Activated T-cell treated with anti-CD3 and anti-CD28 coated beads, Interleukin-2, amount 50 U/mL, for 72 hours (primary cell): ENCODE measurements at places on chromosomes 4 and X. TPM values are rescaled to one million over a fixed set of nuclear protein-coding genes. Genes with fewer than 3 reads are reported as not detected.

DNA sequence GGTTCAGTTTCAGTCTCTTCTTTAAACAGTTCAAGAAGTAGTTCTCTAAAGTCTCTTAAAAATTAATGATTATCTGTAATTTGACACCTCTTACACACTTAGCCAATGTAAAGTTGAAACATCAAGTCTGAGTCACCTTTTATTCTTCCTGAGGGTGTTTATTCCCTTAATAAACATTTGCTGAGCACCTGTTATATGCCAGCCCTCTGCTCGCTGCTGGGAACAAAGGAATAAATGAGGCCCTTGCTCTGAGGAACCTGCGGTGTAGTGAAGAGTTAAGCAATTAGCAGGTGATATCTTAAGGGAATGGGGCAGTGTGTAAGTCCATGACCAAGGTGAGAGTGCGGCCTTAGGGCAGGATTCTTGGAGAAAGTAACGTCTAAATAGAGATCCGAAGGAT lies 5.2 kb upstream of the NDNF start:
- no peak for DNase-seq

- no peak for DNase-seq
Observed at GRCh38 chrX:65642914-65643491, 24.5 kb upstream of the MSN start.

DNA sequence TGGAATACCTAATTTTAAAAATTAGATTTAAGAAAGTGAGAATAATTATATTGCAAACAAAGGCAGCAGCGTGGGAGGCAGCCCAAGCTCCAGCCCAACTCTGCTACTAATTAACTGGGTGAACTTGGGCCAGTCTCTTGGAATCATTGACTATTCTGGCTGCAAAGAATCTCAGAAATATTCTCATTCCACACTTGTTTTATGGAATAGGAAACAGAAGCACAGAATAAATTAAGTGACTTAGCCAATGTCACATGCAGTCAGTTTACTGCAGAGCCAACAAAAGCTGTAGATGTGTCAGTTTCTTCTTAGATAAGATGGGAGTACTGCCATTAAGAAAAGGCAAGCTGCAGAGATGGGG lies 132.6 kb upstream of the FAM9B start:
- DNase-seq: no peak

GRCh38 chrX:28177202-28177601 lies 196.0 kb upstream of the DCAF8L1 start:
- peak; percentile 0 for DNase-seq

DNA sequence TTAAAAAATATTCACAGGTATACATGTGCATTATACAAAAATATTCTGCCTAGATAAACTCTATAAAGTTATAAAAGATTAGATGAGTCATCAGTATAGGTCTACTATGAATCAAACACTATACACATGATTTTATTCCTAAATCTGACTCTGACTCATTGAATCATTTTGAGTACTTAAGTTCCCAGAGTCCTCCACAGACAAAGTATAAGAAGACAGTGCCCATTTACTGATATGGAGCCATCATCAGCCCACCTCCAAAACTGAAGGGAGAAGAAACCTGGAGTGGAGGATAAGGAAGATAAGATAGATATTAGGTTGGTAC lies 28.7 kb upstream of the ANTXR2 start:
- DNase-seq: no peak

GRCh38 chr4:85005865-85006377 lies 39.4 kb upstream of the WDFY3 start:
- DNase-seq: no peak

- no peak for DNase-seq
Observed at GRCh38 chr4:162401021-162401420, 237.2 kb upstream of the FSTL5 start.

DNA sequence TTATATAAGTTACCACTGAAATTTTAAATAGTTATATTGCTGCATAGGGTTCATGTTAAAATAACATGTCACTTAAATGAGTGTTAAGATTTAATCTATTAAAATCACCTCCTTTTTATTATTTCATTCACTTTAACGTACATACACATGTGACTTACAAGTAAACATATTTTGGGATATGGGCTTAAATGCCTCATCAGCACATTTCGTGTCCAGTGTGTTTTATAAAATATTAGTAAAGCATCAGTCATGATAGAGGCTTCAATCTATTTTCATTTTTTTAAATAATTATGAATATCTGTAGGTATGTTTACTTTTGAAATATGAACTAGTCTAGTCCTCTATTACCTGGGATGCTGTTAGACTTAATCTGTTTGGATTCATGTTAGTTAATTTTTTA lies 143.6 kb downstream of the NPNT start:
- DNase-seq: no peak

DNA sequence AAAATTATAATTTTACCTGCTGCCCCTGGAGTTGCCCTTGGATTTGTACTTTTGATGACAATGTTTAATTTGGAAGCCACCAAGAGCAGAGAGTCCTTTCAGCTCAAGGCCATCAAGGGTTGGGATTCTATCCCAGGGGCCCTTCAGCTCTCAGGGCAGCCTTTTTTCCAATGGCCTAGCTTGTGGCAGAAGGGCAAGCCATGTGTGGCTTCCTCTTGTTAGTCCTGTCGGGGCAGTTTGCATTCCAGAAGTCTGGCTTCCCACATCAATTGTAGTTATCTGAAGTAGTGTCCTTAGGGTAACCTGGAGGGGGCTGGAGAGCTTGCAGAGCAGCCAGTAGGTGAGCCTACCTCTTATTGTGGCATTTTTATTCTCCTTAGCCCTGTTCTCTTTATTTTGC lies 569.4 kb downstream of the TRAM1L1 start:
- DNase-seq: no peak

DNA sequence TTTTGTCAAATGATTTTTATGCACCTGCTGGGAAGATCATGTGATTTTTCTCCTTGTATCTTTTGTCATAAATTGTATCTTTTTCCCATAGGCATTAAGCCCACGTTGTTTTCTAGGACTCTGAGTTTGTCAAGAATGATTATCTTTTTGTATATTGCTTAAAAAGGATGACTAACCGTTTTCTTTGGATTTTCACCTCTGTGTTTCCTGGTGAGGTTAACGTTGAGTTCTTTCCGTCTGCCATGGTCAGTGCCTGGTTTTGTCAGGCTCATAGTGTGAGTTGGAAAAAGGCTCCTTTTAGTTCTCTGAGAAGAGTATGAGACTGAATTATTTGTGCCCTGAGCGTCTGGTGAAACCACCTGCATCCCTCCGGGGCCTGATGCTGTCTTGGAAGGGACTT lies 21.9 kb downstream of the PCGF3 start:
- DNase-seq: no peak

DNA sequence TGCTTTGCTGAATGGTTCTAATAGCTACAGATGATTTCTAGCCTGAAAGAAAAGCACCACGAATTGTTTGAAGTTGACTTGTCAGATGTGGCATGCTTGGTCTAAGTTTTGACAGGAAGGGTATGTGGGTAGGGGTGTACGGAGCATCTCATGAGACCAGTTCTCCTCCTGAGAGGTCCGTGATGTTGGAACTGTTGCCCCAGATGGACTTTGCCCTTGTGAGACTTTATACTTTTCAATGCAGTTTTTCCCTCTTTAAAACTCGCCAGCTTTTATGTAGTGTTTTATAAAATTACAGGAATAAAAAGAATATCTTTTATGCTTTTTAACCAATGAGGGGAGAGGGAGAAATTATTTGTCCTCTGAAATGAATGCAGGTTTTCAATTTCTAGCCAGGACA lies 16.6 kb upstream of the XG start:
- no peak for DNase-seq

DNA sequence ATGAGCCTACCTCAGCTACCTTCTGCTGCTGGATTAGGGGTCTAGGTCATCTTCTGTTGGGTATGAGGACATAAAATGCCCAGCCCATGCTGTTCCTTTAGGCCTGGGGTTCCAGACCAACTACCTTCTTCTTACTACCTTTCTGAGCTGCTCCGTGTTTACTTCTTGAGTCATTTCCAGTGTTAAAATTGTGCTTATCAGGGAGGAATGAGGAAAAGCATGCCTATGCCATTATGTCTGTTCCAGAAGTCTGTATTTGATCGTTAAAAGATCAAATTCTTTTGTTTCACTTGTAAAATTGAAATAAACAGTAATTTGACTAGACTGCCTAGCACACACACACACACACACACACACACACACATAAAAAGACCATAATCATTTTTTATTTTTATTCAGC lies 1912.7 kb upstream of the TENM3 start:
- no peak for DNase-seq

- DNase-seq: no peak
Observed at GRCh38 chr4:1411436-1412375, 5.5 kb upstream of the NKX1-1 start.

DNA sequence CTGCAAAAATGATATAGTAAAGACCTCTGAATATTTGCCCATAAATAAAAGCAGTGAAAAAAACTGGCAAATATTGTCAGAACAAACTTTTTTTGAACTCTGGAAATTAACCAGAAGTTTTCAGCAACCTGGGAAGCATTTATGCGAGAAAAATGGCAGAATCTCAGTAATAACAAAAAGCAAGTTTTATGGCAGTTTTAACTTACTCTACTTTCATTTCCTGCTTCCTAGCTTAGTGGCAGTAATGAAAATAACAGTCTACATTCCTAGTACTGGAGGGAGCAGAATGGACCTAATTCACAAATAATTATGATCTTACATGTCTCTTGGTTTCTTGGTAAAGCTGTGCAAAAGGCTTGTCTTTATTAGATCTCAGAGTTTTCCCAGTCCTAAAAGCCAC lies 460.1 kb downstream of the NAF1 start:
- DNase-seq: no peak

DNA sequence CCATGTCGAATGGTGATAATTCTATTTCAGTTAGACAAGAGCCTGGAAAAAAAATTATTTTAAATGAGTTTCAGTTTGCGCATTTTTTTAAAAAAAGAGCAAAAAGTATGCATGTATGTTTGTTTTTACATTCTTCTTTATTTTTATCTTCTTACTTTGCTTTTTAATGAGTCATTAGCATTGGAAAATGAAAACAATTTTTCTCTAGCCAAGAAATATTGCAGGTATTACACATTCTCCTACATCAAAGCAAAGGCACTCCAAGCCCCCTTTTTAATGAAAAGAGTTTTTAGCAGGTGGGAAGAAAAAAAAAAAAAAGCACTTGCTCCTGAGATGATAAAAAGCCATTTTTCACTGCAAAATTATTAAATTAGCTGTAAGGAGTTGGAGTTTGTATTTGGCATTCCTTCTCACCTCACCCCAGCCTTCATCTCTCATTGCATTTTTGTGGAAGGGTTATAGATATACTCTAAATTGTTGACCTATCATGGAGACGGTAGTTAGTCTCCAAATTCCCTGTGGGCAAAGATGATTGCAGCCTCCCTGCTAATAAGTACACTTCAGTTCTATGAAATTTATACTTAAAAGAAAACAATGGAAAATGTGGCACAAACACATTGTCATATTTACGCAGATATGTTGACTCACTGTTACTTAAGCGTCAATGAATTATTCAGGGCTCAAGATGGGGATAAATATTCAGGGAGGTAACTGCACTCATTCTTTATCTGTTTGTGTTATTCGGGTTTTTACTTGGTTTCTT lies 43.8 kb downstream of the PALLD start:
- no peak for DNase-seq

DNA sequence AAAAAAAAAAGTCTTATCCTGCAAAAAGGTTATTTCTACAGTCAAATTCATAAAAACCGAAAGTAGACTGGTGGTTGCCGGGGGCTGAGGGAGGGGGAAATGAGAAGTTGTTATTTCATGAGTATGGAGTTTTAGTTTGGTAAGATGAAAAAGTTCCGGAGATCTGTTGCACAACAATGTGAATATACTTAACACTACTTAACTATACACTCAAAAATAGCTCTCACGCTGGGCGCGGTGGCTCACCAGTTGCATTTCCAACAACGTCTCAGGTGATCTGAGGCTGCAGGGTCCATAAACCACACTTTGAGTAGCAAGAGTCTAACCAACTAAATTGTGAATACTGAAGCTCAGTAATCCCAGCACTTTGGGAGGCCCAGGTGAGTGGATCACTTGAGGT lies 52.4 kb downstream of the ANOS1 start:
- no peak for DNase-seq

DNA sequence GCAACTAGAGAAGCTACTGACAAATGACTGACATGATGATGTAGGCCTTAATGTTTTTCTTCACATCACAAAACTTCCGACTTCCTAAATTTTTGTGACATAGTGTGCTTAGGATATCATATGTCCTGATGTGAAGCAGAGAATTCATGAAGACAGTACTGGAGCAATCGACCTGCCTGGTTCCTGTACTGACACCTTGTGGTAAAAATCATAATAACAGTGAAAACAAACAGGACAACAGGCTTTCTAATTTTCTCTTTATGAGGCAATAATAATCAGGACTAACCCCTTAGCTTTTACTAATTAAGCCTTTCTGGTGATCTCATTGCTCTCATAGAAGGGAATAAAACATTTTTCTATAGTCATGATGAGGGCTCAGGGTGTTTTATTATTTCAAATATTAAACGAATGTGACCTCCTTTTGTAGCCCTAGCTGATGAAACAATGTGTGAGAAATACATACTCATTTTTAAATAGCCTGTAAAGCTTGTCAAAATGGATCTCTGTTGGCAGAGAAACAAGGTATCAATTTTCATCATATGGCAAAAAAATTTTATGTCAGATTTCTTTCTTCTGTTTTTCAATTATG lies 158.4 kb downstream of the TENT5D start:
- no peak for DNase-seq

DNA sequence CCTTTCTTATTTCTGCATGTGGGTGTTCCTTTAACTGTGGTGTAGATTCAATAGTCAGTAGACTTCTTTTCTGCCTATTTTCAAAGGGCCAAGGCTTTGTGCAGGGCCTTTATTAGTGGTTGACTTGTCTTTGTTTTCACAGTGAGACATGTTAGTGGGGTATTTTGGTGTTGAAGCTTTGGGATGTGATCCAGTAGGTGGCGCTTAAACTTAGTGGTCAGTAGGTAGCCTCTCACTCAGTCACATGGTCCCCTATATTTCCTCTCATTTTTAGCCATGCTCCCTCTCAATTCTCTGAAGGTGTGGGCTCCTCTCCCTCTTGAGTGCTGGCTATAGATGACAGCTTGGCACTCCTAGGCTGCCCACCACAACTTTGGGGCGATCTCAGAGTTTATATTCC lies 23.4 kb upstream of the SLC10A7 start:
- no peak for DNase-seq

GRCh38 chr4:147423229-147423628 lies 57.7 kb upstream of the EDNRA start:
- DNase-seq: no peak

DNA sequence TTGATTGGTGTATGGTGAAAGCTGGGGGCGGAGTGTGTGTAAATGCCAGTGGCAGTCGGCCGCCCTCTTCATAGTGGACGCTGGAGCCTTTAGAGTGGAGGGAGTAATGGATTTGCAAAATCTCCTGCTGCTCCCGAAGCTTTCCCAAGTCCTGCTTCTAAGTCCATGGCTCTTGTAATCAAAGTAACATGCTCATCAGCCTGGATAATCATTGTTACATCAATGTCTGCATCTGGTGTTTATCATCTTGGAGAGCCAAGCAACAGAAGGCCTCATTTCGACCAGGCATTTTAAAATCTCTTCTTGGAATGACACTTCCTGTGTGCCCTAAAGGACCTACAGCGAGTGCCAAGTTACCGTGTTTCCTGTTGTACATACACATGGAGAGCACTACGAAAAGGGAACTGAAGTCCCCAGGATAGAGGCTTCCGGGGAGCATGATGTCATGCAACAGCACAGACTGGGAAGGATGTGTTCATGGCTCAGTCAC lies 32.2 kb downstream of the UNC5C start:
- DNase-seq: no peak

- no peak for DNase-seq
Observed at GRCh38 chrX:74505437-74505836, 84.1 kb downstream of the SLC16A2 start.

Gene SLC25A53
- 3.8 TPM for total RNA-seq

Gene C1GALT1C1
- total RNA-seq: 9.8 TPM

Gene MANBA
- total RNA-seq: 16.8 TPM

Gene CCDC110
- total RNA-seq: 1.2 TPM

Gene SLC9B2
- 22.5 TPM for total RNA-seq

Gene DDX53
- total RNA-seq: not detected
